Stromal cell of bone marrow (primary cell): ENCODE measurements at places on chromosomes 12 and 14.
A peak's percentile ranks its signal among the peaks of the same experiment; 100 is the strongest.

GRCh38 chr12:92398565-92399309, 253.1 kb upstream of the BTG1 start:
- no peak for DNase-seq

DNA sequence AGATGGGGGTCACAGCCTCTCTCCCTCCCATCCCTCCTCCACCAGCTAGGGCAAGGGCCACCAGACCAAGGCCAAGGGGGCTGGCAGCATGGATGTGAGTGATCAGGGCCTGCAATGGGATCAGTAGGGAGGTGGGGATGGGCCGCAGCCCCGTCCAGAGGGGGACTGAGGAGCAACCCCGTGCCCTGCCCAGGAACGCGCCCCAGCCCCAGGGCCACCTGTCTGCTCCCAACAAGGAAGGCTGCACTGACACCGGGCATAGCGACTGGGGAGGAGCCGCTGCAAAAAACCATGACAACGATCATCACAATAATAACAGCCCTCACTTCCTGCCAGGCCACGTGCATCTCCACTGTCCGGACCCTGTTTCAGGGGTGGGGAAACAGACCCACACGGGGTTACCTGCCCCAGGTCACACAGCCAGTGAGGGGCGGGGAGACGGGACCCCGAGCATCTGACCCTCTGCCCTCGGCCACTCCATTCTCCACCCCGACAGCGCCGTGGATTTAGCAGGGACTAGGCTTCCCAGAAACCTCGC, 24.3 kb downstream of the NCOR2 start:
- DNase-seq = no peak

DNA sequence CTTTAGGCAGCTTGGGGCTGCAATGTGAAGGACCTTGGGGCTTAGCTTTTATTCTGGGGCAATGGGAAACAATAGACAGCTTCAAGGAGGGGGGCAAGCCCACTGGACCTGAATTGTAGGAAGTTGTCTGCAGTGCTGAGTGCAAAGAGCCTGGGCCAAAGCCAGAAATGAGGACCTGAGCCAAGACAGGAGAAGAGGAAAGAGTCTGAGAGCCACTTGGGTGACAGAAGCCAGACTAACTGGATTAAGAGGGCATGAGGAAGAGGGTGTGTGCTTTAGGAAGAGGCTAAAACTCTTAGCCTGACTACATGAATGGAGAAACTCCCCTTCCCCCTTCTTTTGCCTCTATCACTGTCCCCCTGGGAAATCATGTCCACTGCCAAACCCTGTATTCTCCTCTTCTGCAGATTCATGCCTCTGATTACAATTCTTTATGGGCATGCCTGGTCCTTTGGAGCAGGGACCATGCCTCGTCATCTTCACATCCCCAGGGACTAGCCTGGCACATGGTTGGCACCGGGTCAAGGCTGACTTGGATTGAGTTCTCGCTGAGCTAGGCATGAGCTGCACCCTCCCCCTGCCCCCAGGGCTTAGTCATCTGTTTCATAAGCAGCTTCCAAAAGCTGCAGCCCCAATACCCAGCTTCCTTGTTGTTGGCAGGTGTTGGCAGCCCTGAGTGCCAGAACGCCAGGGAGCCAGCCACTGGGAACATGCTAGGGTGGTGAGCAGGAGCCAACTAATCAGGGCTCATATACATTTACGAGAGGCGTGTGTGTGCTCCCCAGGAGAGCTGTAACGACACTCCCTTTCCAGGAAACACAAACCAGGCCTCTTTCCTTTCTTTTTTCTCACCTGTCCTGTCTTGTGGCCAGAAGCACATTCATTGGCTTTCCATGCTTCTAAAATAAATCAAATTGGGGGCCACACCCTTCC, 27.7 kb upstream of the JDP2 start:
- DNase-seq = peak; percentile 65

- no peak for DNase-seq
Observed at GRCh38 chr12:112130441-112130998, 5.2 kb downstream of the TRAFD1 start.
